ENCODE measurements at places on chromosomes 13 and 19.

DNA sequence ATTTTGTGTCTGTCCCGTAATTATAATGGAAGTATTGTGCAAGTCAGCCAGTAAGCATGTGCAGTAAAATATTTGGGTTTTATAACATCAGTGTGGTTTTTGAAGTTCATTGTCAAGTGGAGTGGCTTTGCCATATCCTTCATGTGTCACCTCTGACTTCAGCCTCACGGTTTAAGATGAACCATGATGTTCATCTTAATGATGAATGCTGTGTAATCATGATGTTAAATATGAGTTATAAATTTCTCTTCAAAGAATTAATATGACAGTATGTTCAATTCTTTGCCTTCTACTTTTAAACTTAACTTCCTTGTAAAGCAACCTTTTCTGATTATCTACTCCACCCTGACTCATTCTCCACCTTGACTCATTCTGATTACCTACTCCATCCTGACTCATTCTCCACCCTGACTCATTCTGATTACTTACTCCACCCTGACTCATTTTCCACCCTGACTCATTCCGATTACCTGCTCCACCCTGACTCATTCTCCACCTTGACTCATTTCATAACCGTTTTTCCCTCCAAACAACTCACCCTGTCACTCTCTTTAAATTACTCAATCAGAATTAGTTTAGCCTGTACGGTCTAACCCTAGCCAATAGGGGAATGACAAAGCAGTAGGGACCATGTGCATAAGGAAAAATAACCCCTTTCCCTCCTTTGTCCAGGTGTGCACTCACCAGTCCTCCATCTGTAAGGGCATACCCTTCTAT lies 50.3 kb upstream of the ANKRD10 start:
- DNase-seq: no peak

DNA sequence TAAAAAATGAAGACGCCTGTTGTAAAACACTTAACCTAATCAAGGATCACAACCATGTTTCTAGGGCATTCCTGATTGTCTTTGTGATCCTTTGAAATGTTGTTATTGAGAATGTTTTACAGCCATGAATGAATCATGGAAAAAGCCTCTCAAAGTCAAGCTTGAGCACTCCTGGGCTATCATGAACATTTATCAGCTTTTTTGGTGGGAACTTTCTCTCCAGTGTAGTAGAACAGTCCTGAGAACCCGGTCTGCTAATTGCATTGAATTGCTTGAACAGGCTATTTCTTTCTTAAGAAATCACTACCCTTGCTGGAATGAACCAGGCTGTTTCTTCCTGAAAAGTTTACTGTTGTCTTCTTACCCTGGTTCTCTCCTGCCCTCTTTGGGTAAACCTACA lies 516.5 kb downstream of the FGF9 start:
- no peak for DNase-seq

DNA sequence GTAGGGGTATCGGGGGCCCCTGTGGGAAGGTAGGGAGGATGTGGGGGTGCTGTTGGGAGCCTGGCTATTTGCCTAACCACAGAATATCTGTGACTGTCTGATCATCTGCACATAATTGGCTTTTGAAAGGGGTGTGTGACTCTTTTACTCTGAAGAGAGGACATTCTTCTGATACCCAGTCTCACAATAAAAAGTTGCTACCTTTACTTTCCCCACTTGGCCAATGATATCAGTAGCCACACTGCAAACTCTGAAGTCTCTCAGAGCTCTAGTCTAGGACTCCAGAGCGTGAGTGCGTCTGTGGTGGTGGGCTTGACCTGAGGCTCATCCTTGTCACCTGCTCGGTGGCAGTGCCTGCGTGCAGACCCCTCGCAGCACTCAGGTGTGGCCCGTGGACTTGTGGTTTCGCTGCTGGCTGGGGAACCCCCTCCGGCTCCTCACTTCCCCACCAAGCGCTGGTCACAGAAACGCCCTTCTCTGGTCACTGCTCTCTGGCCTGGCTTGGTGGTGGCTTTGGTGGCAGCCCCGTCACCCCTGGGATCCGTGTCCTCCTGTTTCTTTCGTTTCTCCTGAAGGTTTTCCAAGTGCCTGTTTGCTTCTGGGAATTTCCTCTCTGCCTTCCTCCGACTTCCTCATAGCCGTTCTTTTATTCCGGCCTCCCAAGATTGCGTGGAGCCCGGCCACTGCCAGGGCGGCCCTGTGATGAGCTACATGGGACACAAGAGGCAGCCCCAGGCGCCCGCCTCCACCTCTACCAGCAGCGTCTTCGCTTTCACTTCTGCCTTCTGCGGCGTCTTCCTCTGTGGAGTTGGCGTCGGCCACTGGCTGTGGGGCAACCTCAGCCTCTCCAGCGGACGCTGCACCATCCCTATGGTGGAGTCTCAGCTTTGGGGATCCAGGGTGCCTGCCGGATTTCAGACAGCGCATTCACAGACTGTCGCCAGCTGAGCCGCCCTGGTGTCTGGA lies 78.0 kb downstream of the ATP11A start:
- DNase-seq: no peak

DNA sequence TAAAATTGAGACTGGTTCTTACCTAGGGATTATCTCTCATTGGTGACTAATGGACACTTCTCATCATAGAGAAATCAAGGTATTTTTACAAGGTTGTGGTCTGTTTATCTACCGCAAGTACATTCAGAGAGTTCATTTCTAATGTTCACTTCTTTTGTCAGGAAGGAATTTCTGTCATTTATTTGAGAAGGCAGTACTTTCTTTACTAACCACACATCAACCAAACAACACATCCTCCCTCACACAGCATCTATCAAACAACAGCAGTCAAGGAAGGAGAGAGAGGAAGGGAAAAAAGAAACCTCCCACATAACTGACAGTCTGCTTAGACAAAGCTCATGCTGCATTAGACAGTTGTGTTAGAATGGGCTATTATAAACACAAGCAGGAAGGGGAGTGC lies 182.3 kb upstream of the KLF12 start:
- DNase-seq: no peak

- DNase-seq: no peak
Observed at GRCh38 chr13:92739306-92739818, 487.2 kb upstream of the GPC6 start.

DNA sequence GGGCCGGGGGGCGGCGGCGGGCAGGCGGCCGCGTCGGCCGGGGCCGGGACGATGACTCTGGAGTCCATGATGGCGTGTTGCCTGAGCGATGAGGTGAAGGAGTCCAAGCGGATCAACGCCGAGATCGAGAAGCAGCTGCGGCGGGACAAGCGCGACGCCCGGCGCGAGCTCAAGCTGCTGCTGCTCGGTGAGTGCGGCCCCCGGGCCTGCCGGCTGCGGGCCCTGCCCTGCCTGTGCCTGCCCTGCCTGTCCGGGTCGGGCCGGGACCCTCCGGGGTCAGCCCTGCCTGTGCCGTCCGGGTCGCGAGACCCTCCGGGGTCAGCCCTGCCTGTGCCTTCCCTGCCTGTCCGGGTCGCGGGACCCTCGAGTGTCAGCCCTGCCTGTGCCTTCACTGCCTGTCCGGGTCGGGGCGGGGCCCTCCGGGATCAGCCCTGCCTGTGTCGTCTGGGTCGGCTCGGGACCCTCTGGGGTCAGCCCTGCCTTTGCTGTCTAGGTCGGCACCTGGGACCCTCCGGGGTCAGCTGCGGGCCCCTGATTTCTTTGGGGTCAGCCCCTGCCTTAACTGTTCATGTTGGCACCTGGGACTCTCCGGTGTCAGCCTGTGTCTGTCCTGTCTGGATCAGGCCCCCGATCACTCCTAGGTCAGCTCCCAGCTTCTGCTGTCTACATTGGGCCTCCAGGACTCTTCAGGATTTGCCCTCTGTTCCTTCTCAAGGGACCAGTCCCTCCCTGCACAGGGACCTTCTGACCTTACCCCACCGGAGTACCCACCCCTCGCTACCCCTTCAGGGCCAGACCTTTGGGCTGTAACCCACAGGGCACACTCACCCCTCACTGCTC lies 659 bp downstream of the GNA11 start:
- peak; percentile 57 for DNase-seq

DNA sequence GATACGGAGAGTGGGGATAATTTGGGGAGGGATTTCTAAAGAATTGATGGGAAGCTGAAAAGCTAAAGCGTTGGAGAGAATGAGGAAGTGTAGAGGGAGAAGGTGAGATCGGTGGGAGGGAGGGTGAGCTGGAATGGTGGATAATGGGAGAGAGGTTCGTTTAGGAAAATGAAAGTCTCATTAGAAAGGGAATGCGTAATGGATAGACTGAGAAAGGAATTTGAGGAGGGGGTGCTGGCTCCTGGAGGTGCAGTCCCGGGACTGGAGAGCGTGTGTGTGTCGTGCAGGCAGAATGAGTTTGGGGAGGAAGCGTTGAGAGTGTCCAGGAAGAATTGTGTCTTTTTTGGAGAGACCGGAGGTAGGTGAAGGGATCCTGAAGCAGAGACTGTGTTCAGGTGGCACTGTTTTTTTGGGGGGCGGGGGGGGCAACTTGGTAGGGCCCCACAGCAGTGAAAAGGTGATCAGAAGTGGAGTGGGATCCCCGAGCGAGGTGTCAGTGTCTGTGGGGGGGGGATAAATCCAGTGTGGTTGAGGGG lies 1.4 kb downstream of the ACTN4 start:
- no peak for DNase-seq

GRCh38 chr19:27746691-27747380 lies 1466.1 kb downstream of the UQCRFS1 start:
- no peak for DNase-seq

DNA sequence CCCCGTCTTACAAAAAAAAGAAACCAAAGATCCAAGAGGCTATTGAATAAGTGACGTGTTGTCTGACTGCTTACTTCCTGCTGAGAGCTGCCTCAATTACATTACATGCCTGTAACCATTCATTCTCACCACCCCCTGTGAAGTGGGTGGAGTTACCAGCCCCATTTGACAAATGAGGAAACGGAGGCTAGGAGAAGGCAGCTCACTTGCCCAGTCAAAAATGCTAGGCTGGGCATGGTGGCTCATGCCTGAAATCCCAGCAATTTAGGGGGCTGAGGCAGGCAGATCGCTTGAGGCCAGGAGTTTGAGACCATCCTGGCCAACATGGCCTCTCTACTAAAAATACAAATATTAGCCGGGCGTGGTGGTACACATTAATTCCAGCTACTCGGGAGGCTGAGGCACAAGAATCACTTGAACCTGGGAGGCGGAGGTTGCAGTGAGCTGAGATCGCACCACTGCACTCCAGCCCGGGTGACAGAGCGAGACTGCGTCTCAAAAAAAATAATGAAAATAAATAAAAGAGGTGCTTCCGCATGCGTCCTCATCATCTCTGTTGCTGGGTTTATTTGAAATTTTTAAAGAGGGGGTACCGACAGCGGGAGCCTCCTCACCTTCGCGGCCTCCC lies 499 bp downstream of the LSM7 start:
- DNase-seq: peak; percentile 74

GRCh38 chr13:98493042-98493712 lies 83.7 kb downstream of the STK24 start:
- no peak for DNase-seq

DNA sequence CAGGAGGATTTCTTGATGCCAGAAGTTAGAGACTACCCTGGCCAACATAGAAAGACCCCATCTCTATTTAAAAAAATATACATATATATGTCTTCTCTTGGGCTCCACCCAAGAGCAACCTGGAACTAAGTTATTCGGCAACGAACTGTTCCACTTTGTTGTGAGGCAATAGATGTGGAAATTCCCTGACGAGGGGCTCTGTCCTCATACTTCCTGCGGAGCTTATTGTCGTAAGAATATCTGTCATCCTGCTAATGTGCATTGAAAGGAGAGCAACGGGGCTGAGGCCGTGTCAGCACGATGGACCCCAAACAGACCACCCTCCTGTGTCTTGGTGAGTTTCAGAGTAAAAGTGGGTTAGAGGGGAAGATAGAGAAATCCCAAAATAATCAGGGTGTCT lies at the start of gene FCAR:
Gene FCAR, plus strand, starts transcription at position 246 of the 400 bp plus-strand sequence. Its CDS starts 55 bp downstream, at position 301.
- no peak for DNase-seq

- no peak for DNase-seq
Observed at GRCh38 chr19:2129486-2129885, 21.9 kb downstream of the AP3D1 start.

DNA sequence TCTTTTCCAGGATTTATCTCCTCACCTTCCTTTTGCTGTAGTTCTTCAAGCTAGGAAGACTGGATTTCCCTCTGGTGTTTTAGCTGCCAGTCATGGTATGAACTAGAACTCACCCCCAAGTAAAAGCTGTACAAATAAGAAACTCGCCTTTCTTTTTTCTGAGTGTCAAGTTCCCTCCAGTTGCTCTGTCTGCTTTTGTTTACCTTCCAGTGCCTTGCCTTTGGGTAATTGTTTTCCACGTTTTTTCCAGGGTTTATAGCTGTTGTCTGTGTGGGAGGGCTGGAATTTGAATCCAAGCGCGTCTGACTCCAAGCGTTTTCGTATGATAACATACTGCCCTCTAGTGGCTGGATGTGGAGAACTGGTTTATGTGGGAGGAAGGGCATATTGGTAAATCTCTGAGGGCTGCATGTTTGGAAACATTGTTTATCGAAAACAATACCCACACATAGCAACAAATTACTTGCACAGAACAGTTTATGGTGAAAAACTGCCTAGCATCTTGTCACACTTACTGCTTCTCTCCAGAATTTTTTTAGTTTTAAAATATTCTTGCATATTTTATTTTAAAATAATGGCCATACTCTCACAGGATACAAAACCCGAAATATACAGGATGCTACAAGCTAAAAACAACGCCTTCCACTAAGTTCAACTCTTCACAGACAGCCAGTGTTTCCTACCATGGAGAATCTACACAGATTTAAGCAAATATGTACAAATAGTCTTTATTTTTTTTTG lies 19.2 kb downstream of the RCN3 start:
- no peak for DNase-seq

- no peak for DNase-seq
Observed at GRCh38 chr13:83168590-83168989, 713.7 kb downstream of the SLITRK1 start.

DNA sequence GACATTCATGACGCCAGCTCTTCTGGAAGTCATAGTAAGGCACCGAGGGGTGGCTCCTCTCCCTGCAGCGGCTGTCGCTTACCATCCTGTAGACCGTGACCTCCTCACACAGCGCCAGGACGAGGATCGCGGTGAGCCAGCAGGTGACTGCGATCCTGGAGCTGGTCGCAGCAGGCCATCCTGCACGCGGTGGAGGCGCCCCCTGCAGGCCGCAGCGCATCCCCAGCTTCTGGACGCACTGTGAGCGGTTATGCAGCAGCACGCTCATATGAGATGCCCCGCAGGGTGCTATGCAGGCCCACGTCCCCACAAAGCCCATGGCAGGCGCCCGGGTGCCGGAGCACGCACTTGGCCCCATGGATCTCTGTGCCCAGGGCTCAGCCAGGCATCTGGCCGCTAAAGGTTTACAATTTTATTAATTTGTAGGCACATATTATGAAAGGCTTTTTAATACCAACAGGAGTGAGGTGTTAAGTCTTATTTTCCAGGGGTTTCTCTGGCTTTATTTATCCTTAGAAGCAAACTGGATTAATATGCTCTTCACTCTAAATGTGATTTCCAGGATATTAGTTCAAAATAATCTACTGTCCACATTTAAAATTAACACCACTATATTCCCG lies 35.6 kb upstream of the PSPC1 start:
- DNase-seq: peak; percentile 60

Data from activated T-cell treated with anti-CD3 and anti-CD28 coated beads, Interleukin-2, amount 50 U/mL, for 24 hours (primary cell).